ENCODE measurements at places on chromosomes 13 and 19. TPM values are rescaled to one million over a fixed set of nuclear protein-coding genes. Genes with fewer than 3 reads are reported as not detected.

The LILRB1 gene
- not detected for total RNA-seq

The PEAK3 gene
- total RNA-seq = 0.19 TPM

The LILRB2 gene
- total RNA-seq = not detected

The MISP3 gene
- 0.34 TPM for total RNA-seq

The C19orf67 gene
- not detected for total RNA-seq

The CD33 gene
- total RNA-seq = 0.11 TPM

The VN1R4 gene
- total RNA-seq = not detected

The LILRB4 gene
- not detected for total RNA-seq

The LSR gene
- 2.6 TPM for total RNA-seq

The CYP2S1 gene
- total RNA-seq = not detected

The DPF1 gene
- total RNA-seq = 13.8 TPM

The TNNT1 gene
- total RNA-seq = 73.4 TPM

GRCh38 chr19:31100981-31101380 lies 248.3 kb downstream of the TSHZ3 start:
- no peak for DNase-seq

- DNase-seq = no peak
These were observed 29.9 kb upstream of the C1QTNF9 start for GRCh38 chr13:24279327-24280110.

DNA sequence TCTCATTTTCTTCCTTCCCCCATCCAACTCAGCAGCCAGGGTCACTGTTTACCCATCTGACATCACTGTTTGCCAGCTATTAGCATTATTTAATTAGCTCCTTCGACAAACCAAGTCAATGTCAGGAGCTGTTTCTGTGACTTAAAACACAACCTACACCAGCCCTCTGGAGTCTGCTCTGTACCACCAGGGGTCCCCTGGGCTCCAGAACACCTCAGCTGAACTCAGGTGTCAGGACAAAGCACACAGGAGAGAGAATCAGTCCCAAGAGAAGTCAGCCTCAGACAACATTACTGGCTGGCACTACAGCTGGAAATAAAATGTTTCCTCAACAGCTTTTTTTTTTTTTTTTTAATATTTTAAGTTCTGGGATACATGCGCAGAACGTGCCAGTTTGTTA lies 45.1 kb downstream of the DCLK1 start:
- no peak for DNase-seq

GRCh38 chr19:48495396-48495795 lies 16.2 kb downstream of the LMTK3 start:
- peak; percentile 33 for DNase-seq

GRCh38 chr13:29336356-29336755 lies 259.1 kb downstream of the SLC7A1 start:
- no peak for DNase-seq

DNA sequence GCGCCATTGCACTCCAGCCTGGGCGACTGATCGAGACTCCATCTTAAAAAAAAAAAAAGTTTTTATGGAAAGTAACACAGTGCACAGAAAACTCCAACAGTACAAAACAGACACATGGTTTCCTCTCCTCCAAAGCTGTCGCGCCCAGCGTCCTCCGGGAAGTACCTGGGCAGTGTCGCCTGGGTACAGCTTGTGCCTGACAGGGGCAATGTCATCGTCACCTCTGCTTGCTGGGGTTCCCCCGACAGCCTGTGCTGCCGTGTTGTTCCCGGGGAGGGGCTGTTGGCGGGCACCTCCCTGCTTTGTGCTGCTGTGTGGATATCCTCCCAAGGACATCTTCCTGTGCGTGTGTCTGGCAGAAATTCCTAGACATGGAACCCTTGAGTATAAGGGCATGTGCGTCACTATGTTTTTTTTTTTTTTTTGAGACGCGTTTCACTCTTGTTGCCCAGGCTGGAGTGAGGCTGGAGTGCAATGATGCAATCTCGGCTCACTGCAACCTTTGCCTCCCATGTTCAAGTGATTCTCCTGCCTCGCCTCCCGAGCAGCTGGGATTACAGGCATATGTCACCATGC lies 2.4 kb upstream of the F2RL3 start:
- DNase-seq = peak; percentile 20

GRCh38 chr19:799076-799881 lies 2.0 kb downstream of the PTBP1 start:
- DNase-seq = peak; percentile 60

DNA sequence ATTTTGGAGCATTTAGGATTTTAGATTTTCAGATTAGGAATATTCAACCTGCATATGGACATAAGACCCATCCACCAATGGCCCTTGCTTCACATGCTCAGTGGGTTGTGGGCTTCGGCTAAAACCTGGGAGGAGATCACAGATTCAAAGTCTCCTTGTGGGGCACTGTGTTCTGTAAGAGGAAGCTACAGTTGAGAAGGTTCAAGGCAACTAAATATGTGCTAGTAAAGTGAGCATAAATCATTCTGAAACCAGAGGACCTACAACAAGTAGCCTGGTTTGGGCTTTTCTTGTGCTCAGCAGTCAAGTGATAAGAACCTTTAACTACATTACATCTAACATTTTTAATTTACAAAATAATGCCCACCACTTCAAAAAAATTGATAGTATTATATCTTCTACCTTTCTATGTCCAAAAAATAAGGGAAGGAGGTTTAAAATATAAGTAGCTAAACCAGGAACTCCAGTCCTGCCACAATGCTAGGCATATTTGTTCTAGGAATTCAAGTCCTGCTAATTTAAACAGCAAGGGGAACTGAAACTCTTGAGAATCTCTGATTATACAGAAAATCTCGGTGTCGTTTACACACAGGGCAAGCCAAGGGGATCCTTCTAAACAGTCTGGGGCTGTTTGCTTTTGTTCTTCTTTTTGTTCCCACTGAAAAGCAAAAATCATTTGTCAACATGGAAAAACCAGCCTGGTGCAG lies 36.6 kb downstream of the FOXO1 start:
- no peak for DNase-seq

DNA sequence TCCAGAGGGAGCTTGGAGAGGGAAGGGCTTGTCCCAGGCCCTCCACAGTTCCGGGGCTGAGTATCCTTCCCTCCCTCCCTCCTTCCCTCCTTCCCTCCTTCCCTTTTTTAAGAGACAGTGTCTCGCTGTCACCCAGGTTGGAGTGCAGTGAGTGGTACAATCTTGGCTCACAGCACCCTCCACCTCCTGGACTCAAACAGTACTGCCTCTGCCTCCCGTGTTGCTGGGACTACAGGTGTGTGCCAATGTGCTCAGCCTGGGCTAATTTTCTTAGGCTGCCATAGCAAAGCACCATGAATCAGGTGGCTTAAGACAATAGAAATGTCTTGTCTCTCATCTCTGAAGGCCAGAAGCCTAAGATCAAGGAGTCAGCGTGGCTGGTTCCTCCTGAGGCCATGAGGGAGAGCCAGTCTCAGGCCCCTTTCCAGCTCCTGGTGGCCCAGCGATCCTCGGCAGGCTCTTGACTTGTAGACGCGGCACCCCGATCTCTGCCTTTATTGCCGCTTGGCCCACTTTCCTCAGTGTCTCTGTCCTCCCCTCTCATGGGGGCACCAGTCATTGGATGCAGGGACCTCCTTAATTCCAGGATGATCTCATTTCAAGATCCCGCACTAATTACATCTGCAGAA lies 47.5 kb downstream of the CRTC1 start:
- no peak for DNase-seq

GRCh38 chr13:94232956-94233355 lies 246.5 kb downstream of the DCT start:
- peak; percentile 45 for DNase-seq

GRCh38 chr19:39843919-39844793 lies 2.0 kb downstream of the FBL start:
- peak; percentile 42 for DNase-seq

- DNase-seq = no peak
These were observed 524.2 kb upstream of the NBEA start for GRCh38 chr13:34417896-34418295.

GRCh38 chr19:50214699-50215543 lies 11.5 kb downstream of the MYH14 start:
- DNase-seq = no peak

GRCh38 chr13:74597526-74597925 lies 463.3 kb upstream of the KLF12 start:
- DNase-seq = no peak

GRCh38 chr13:99642006-99642405 lies 140.7 kb downstream of the TM9SF2 start:
- no peak for DNase-seq

- DNase-seq = no peak
These were observed 22.1 kb downstream of the MAST3 start for GRCh38 chr19:18119717-18120105.

DNA sequence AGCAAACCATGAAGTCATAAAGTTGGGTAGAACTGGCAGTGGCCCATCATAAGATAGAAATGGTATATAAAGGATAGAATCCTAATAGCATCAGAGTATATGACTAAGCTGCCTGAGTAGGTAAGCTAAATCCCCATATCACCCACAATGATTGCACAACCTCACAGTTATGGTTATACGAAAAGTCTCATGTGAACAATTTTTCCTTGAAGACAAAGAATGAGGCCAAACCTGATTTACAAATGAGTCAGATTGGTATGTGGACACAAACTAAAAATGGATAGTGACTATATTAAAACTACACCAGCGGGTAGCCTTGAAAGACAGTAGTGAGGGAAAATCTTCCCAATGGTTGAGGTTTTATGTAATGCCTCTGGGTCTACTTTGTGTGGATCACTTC lies 40.9 kb upstream of the UFM1 start:
- peak; percentile 92 for DNase-seq

- DNase-seq = no peak
These were observed 704 bp upstream of the TMEM86B start for GRCh38 chr19:55229145-55229788.

DNA sequence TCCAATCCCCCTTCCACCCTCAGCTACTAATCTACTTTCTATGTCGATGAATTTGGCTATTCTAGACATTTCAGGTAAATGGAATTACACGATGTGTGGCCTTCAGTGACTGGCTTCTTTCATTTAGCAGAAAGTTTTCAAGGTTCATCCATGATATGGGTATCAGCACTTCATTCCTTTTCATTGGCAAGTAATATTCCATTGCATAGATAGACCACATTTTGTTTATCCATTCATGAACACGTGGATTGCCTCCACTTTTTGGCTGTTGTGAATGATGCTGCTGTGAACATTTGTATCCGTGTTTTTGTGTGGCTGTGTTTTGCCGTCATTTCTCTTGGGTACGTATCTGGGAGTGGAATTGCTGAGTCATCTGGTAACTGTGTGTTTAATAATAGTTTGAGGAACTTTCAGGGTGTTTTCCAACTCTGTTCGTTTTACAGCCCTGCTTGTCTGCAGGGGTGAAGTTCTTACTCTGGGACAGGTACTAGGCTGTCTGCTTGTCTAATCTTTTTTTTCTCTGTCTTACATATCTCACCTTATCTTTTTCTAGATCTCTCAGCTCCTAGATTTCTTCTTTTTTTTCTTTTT lies 32.5 kb downstream of the MARK4 start:
- no peak for DNase-seq

GRCh38 chr13:64725492-64725891 lies 2504.6 kb downstream of the PCDH9 start:
- no peak for DNase-seq

GRCh38 chr13:33123066-33123859 lies 107.0 kb downstream of the KL start:
- DNase-seq = no peak

- no peak for DNase-seq
These were observed 29.8 kb upstream of the PABPC3 start for GRCh38 chr13:25065974-25066770.

DNA sequence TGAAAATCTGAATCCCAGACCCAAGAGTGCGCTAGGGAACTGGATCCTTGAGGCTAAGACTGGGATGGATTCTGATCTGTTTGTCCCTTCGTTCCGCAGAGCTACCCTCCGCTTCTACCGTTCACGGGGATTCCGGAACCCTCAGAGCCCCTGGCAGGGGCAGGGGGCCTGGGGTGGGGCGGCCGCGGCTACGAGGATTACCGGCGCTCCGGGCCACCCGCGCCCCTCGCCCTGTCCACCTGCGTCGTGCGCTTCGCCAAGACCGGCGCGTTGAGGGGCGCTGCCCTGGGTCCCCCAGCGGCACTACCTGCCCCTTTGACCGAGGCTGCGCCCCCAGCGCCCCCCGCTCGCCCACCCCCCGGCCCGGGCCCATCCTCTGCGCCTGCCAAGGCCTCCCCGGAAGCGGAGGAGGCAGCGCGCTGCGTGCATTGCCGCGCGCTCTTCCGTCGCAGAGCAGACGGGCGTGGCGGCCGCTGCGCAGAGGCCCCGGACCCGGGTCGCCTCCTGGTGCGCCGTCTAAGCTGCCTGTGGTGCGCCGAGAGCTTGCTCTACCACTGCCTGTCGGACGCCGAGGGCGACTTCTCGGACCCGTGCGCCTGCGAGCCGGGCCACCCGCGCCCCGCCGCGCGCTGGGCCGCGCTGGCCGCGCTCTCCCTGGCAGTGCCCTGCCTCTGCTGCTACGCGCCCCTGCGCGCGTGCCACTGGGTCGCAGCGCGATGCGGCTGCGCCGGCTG lies 7.1 kb downstream of the SPRED3 start:
- DNase-seq = no peak

GRCh38 chr19:38690146-38690545 lies 42.7 kb downstream of the ACTN4 start:
- DNase-seq = no peak

DNA sequence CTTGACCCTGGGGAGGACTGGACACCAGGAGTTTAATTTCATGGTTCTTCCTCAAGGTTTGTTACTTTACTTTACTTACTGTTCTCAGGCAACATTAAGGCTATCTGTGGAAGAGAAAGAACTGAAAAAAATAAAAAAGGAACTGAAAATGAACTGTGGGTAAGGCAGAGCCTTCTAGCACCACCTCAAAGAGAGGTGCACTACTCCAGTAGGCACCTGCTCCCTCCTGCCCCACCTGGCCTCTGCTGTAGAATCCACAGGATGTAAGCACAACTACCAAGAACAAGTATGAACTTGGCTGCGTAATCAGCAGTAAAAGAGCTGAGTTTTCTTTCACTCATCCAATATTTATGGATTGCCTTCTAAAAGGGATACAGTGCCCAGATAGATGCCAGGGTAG lies 12.2 kb downstream of the ZNF112 start:
- no peak for DNase-seq

- no peak for DNase-seq
These were observed 47.9 kb upstream of the FLT1 start for GRCh38 chr13:28542804-28543203.

- no peak for DNase-seq
These were observed 639 bp downstream of the LENG1 start for GRCh38 chr19:54158812-54159351.

- DNase-seq = no peak
These were observed 2.4 kb upstream of the ZNF616 start for GRCh38 chr19:52142001-52142595.

DNA sequence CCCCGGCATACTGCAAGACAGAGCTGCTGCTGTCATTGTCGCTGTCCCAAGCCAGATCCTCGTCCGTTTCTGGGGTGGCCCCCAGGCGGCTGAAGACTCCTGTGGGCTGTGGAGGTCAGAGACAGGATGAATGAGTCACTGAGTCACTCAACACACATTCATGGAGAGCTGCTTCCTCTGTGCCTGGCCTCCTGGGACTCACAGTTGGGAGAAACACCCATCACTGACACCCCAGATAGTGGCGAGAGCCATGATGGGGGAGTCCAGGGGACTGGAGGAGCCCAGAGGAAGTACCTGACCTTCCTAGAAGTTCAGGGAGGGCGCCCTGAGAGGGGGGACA lies 26.0 kb downstream of the C19orf47 start:
- no peak for DNase-seq

Measured in LHCN-M2 (cell line).